ENCODE measurements at places on chromosomes 1 and 21.

GRCh38 chr1:224592636-224593582 is 23.2 kb upstream of the CNIH3 start:
- H3K4me1 ChIP-seq = peaks cover 8% of the 10 kb centered on the region
- H3K27me3 ChIP-seq = no peaks in the 10 kb centered on the region
- no peak for DNase-seq

DNA sequence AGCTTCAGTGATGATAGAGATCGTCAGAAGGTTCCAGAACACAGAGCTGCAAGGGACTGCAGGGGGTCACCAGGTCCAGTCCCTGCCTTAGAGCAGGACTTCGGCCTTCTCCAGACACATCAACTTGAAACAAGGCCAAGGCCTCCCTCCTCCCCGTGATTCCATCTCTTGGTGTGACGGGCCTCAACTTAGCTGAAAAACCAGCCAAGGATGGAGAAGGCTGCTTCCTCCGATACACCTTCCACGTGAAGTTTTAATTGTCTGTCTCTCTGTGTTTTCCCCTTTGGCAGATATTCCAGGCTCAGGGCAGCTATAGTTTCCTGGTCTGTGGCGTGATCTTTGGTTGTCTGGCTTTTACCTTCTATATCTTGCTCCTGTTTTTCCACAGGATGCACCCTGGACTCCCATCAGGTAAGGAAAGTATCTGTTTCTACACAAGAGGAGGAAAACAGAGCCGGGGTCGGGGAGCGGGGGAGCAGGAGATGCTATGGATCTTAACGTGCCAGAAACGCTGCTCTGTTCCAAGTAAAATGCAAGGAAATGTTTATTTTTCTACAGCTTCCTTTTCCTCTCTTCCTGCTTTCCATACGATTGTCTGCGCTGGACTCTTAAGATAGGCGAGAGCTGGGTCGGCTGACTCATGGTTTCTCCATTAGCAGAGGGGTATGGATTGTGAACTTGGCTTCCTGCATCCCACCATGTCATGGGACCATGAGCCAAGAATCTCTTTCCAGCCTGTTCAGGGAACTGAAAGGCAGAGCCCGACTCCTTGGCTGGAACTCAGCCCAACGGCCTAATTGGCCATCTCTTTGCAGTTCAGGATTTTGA is 32.8 kb downstream of the ELK4 start:
- H3K4me3 ChIP-seq = no peak overlapping the region
- no peak overlapping the region for H3K27ac ChIP-seq
- peaks cover 41% of the 10 kb centered on the region for H3K4me1 ChIP-seq
- no peak for DNase-seq

- no peak overlapping the region for H3K4me3 ChIP-seq
- no peak overlapping the region for H3K27ac ChIP-seq
- no peaks in the 10 kb centered on the region for H3K36me3 ChIP-seq
- H3K4me1 ChIP-seq = peaks cover 18% of the 10 kb centered on the region
- DNase-seq = no peak
- H3K27me3 ChIP-seq = no peaks in the 10 kb centered on the region
Observed at GRCh38 chr1:61389926-61390845, 307.8 kb downstream of the NFIA start.

DNA sequence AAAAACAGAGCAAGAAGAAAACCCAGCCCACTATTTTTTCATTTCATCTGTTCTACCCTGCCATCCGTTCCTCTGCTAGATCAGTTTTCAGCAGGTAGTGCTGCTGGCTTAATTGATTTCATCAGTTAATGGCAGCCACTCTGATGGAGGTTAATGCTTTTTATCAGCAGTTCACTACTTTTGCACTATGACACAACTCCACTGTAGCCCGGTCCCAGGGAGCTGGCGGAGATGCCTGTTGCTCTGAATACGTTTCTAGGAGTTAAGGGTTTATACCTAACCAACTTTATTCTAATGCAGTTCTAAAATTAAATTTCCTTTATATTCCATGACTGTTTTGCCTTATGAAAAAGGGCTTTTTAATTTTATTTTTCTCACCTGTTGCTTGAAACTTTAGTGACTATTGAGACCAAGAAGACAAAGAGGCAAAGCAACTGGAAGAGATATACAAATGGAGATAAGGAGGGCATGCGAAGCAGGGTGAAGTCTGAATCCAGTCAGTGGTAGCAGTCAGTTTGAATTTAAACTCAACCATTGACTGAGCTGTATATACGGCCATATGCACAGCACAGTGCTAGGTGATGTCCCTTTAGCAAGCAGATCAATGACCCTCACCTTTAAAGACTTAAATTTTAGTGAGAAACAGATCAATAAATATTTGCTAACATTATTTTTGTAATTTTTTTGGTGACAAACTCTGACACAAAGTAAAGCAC is 477.9 kb downstream of the LMO4 start:
- H3K4me1 ChIP-seq = no peaks in the 10 kb centered on the region
- peaks cover 6% of the 10 kb centered on the region for H3K27me3 ChIP-seq
- H3K4me3 ChIP-seq = no peak overlapping the region
- DNase-seq = no peak

DNA sequence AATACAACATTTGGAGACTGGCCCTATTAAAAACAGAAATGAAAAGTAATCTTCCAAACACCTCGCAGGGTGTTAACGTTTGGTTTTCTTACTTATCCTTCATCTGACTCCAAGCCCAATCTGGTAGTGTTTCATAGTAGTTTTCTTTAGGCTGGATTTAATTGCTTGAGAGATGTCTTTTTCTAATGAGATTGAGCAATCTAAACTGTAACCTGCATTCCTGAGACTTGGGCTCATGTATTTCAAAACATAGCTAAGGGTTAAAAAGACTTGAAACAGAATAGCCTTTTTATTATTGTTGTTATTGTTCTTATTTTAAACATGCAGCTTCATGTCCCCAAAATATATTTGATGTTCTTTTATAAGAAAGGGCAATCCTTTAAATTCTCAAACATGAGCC is 278.9 kb downstream of the TGFB2 start:
- no peak overlapping the region for H3K4me3 ChIP-seq
- no peak for DNase-seq
- H3K27me3 ChIP-seq = no peaks in the 10 kb centered on the region
- H3K36me3 ChIP-seq = no peaks in the 10 kb centered on the region
- H3K27ac ChIP-seq = no peak overlapping the region

Measured in activated CD4-positive, alpha-beta T cell treated with anti-CD3 and anti-CD28 coated beads, Interleukin-2, amount 10 ng/mL, durations not matched to agents 7 days and 5 days (primary cell).